M059J (cell line): ENCODE measurements at places on chromosomes 16 and 17. TPM values are rescaled to one million over a fixed set of nuclear protein-coding genes. Genes with fewer than 3 reads are reported as not detected.

Gene ITGAX
- total RNA-seq: 1.1 and 2.8 TPM in 2 replicates

Gene EMC6
- 36.5 and 41.5 TPM in 2 replicates for total RNA-seq

Gene UTS2R
- not detected in 2 replicates for total RNA-seq

Gene DNAH17
- 0.05 TPM in 1 of 2 replicates, not detected in the other for total RNA-seq

Gene CHRNE
- 0.02 TPM in 1 of 2 replicates, not detected in the other for total RNA-seq

Gene RNU2-1
- total RNA-seq: not detected in 2 replicates

Gene ANKRD40CL
- not detected in 2 replicates for total RNA-seq

Gene EPOP
- total RNA-seq: 1.8 and 4.7 TPM in 2 replicates

Gene TBC1D3K
- total RNA-seq: not detected in 2 replicates

Gene CYBA
- not detected in 2 replicates for total RNA-seq

Gene BRIP1
- total RNA-seq: 13.2 and 20.8 TPM in 2 replicates

Gene TBC1D3I
- total RNA-seq: 1.0 TPM in 1 of 2 replicates, not detected in the other

Gene SLC5A2
- total RNA-seq: 0.10 TPM in 1 of 2 replicates, not detected in the other

Gene MYADML2
- not detected in 2 replicates for total RNA-seq

Gene KRT32
- total RNA-seq: 0.05 TPM in 1 of 2 replicates, not detected in the other

Gene PYY
- total RNA-seq: not detected in 2 replicates

Gene DNAAF1
- total RNA-seq: not detected in 2 replicates

Gene ATP2A1
- not detected in 2 replicates for total RNA-seq

Gene KRTAP3-1
- 0.64 and 0.71 TPM in 2 replicates for total RNA-seq

Gene NECAB2
- total RNA-seq: not detected in 2 replicates

Gene HYDIN
- total RNA-seq: 0.07 TPM in 1 of 2 replicates, not detected in the other

Gene CA5A
- total RNA-seq: not detected in 2 replicates

Gene ITGAL
- total RNA-seq: not detected in 2 replicates

Gene GOSR1
- total RNA-seq: 31.5 and 59.5 TPM in 2 replicates

Gene TRPV3
- 0.66 and 1.4 TPM in 2 replicates for total RNA-seq

Gene PDE6G
- 0.94 TPM in 1 of 2 replicates, not detected in the other for total RNA-seq

Gene C17orf50
- total RNA-seq: not detected in 2 replicates

Gene SLC22A31
- total RNA-seq: not detected in 2 replicates

Gene NPIPA2
- total RNA-seq: 0.34 TPM in 1 of 2 replicates, not detected in the other

Gene ITGB3
- total RNA-seq: 0.94 and 3.1 TPM in 2 replicates

Gene QPRT
- 4.0 and 9.0 TPM in 2 replicates for total RNA-seq
